Stimulated activated CD4-positive, alpha-beta T cell treated with anti-CD3 and anti-CD28 coated beads, TNF-alpha, amount 100 ng/mL, for 1 hour (primary cell): ENCODE measurements at places on chromosomes 7 and 10.

GRCh38 chr7:96329241-96329640, 7.3 kb upstream of the SLC25A13 start:
- DNase-seq: no peak

DNA sequence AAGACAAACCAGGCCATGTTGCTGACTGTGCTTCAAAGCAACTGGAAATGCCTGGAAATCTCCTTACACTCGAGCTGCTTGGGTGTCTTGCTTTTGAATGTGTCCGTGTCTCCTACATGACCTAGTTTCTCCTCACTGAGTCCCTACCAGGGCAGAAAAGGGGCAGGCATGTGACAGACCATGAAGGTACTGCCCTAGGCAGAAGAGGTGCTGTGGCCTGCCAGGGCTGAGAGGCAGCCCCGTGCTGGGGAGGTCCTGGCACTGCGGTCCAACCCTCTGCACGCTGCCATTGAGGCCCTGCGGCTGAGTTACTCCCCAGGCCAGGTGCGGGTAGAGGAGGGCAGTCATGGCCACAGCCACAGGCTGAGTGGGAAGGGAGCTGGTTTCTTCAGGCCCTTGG, 159.3 kb downstream of the LYZL1 start:
- DNase-seq: no peak

GRCh38 chr7:32143301-32143700, 73.1 kb upstream of the PDE1C start:
- DNase-seq: no peak

- no peak for DNase-seq
These were observed 61.9 kb downstream of the RGS10 start for GRCh38 chr10:119480667-119481066.

DNA sequence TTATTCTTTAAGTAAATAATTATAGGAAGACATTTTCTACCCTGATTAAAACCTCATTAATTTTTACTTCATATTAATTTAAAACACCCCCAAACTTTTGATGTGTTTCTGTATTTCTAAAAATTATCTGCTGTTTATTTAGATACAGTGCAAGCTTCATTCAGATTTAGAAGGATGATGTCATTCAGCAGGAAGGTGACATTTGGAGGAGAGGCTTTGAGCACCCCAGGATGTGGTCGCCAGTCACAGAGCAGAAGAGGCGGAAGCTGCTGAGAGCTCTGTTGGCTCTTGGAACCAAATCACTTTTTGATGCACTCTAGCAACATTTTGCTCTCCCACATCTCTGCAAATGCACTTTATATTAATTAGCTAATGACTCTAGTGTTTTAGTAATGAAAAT, 233.9 kb upstream of the CACNA2D1 start:
- DNase-seq: no peak

- no peak for DNase-seq
These were observed 43.5 kb downstream of the KMT2C start for GRCh38 chr7:152392254-152392653.

GRCh38 chr10:36148207-36148606, 506.1 kb upstream of the FZD8 start:
- no peak for DNase-seq

- no peak for DNase-seq
These were observed 14.5 kb downstream of the C7orf57 start for GRCh38 chr7:48049850-48050249.

DNA sequence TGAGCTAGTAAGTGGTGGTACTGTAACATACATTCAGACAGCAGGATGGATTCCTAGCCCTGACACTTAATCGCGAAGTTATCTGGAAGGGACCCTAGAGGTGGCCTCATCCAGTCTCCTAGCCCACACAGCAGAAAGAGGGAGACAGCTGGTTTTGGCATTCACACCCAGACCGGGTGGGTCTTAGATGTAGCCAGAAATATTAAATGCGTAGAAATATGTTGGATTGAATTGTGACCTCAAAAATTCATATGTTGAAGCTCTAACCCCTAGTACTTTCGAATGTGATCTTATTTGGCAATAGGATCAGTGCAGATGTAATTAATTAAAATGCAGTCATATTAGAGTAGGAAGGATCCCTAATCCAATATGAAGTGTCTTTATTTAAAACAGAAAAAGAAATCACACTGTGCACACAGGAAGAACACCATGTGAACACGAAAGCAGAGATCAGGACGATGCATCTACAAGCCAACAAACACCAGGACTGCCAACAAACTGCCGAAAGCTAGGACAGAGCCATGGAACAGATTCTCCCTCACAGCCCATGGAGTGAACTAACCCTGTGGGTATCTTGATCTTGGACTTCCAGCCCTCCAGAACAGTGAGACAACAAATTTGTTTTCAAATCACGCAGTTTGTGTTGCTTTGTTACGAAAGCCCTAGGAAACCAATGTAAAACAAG, 2.9 kb upstream of the XPNPEP1 start:
- no peak for DNase-seq

GRCh38 chr7:140646931-140647647, 6.5 kb upstream of the DENND2A start:
- no peak for DNase-seq

GRCh38 chr7:47508389-47509380, 73.2 kb downstream of the TNS3 start:
- DNase-seq: no peak

DNA sequence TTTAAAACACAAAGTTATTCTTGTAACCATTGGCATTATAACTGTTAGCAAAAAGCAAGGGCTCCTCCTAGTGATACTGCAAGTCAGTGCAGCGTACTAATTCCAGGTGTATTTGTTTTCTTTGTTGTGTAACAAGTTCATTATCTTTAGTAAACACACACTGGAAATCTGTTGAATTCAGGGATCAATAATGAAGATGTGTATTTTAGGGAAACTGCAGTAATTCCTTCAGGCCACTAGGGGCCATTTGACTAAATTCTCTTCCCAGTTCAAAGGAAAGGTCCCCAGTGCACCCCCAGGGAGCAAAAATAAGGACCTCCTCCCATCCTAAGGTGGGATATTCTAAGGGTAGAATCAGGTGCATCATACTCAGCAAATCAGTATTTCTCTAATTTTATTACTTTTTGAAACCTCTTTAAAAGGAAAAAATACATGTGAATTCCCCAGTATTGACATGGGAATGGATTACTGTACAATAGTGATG, 158.6 kb upstream of the LYZL1 start:
- no peak for DNase-seq

DNA sequence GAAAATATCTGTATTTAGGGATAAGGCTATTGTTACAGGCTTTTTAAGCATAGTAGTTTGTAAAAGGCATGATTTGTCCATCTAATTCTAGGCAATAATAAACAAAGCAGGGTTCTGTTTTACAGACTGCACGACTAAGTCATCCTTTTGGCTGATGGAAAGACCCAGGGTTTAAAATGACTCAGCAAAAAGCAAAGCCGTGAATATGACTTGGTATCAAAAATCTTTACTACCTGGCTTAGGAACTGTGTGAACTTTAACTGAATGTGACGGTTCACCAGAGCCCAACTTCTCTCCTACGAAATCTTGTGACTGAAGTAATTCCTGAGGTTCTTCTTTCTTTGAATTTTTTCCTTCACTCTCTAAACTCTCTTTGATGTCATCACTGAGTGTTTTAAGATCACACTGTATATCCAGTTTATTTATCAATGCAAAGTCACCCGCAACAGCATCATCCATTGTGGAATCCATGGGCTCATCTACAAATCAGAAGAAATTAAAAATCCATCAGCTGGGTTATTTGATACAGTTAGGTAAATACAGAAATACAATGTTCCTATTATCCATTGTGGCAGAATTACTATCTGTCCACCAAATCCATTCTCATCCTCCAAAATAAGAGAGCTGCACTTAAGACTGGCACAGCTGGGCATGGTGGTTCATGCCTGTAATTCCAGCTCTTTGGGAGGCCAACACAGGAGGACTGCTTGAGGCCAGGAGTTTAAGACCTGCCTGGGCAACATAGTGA, 17.0 kb downstream of the ATE1 start:
- no peak for DNase-seq

GRCh38 chr10:120980279-120981255, 129.4 kb downstream of the WDR11 start:
- DNase-seq: no peak

DNA sequence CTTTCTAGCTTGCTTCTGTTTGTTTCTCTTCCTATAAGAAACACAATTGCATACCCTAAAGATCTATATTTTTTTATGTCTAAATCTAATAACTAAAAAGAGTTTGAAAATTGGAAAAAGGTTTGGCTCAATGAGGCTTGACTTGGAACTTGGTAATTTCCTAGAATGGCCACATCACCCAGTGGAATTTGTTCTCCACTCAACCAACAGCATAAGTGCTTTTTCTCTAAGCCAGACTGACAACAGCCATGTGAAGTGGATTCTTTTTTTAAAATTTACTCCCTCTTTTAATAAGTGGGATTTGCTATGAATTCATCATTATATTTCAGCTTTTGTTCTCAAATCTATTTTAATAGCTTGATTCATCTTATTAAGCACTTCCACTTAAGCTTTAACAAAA, 33.8 kb downstream of the GBF1 start:
- DNase-seq: no peak

DNA sequence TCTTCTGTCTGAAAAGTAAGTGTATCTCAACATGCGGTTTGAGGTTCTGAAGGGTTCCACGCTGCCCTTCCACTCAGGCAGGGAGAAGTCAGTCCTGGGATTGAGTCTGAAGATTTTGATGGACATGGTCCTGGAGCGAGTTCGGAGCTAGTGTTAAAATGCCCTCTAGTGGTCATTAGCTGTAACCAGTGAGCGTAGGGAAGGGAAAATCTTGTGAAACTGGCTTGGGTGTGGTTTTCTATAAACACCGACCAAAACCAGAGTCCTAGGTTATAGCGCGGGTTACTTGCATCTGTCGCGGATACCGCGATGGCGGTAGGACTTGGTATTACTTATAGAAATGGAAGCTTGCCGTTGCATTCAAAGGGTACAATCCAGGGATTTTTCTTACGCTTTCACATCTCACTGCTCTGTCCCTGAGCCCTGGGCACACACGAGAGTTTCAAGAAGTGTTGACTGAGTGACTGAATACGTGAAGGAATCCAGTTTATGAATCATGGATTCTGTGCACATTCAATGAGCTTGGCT, 348.2 kb upstream of the C7orf33 start:
- no peak for DNase-seq

GRCh38 chr7:110867771-110868170, 223.2 kb upstream of the LRRN3 start:
- no peak for DNase-seq

GRCh38 chr7:123341102-123341501, 141.3 kb upstream of the SLC13A1 start:
- no peak for DNase-seq

DNA sequence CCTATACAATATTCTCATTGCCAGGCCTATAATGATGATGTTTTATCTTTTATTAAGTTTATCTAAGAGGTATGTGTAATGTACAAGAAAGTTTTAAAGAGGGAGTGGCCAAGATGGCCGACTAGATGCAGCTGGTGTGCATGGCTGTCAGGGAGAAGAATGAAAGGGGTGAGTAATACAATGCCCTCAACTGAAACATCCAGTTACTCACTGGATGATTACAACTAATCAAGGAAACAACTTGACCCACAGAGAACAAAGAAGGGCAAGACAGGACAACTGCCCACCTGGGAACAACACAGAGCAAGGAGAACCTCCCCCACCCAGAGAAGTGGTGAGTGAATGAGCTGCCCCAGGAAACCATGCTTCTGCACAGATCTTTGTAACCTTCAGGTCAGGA, 880.0 kb upstream of the LRRTM3 start:
- DNase-seq: no peak

DNA sequence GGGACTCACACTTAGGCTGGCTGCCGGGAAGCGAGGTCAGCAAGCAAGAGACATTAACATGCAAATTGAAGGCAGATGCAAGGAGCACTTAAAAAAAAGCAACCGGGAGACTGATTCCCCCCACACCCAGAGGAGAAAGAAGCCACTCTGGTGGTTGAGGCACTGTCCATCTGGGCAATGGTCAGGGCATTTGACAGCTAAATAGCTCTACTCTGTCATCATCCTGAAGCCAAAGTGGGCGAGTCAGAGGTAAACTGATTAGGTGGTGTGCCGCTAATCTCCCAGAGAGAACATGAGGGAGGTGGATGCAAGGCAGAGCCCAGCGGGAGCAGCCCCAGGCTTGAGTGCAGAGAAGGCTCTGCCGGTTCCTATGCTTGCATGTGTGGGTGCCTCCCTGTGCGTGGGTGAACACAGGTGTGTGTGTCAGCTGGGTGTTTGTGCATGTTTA, 100.6 kb downstream of the PLXNA4 start:
- no peak for DNase-seq
